ENCODE measurements at places on chromosomes 1 and 21.

DNA sequence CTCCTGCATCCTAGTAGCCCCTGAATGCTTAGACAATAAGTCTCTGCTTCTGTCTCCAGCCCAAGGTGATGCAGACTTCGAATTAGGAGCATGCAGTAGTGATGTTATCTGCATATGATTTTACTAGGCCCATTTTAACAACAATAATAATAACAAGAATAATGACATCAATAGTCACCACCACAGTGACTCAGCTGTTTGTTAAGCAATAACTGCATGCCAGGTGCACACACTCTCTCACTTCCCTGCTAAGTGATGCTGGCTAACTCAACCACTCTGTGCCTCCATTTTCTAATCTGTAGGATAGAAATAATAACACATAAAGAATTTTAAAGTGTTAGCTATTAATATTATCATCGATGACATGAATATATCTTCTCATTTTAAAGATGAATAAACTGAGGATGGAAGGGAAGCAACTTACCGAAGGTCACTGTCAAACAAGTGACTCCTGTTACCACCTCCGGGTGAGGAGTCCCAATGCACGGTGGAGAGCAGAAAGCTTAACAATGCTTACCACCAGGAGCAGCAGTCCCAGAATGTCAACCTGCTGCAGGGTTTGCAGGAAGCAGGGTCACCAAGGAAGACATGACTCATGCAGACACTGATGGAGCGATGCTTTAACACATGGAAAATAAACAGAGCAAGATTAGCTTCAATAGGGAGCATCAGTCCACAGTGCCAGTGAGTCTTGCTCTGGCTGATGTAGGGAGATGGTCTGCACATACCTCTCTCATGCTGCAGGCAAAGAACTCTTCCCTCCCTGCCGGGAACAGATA lies 290.2 kb downstream of the SPATA17 start:
- DNase-seq = no peak

- DNase-seq = no peak
Measured at GRCh38 chr1:8281843-8282509, 35.9 kb upstream of the SLC45A1 start.

DNA sequence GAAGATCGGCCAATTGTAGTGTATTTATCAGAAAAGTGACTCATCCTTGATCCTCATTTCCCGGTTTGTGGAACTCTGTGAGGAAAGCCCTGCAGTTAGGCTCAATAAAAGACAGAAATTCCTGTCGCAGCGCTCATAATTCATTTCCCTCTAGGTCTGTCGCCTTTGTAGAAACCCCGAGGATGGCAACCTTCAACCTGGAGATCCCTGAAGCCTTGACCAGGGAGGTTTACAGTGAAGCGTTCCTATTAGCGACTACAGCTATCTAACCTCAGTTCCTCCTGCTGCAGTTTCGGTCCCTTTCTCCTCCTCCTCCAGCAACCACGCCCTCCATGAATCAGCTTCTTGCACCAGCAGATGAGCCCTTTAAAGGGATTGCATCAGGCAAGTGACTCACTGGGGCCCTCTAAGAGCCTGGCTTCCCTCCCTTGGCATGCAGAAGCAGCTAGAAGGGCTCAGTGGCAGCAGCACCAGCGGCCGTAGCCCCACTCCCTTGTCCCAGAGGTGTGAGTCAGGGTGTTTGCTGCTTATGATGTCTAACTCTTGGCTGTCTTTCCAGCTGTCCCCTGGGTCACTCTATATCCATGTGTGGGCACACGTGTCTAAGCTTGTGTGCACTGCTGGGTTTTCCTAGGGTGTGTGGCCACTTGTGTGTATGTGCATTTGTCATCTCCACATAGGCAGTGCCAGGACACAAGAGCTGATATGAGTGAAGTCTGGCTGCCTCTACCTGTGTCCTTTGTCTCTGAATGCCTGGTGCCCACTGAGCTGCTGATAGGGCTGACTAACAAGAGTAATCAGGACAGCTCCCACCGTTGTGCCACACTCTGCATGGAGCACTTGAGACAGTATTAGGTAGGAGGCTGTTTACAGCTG lies 779 bp upstream of the STK40 start:
- peak; percentile 79 for DNase-seq

DNA sequence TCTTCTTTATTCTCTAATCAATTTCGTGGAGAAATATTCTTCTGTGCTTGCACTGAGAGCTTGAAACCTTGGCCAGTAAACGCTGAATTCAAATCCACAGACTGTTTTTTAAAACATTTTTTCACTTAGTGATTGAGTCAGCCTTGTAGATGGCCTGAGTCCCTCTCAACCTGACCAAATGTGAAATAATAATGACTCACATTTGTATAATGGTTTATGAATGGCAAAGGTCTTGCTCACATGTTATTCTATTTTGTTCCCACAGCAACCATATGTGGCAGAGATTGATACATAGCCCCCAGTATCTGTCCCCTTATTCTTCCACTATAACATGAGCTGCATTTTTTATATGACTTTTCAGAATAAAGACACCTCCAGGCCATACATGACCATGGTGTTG lies 47.8 kb upstream of the CCDC190 start:
- no peak for DNase-seq

DNA sequence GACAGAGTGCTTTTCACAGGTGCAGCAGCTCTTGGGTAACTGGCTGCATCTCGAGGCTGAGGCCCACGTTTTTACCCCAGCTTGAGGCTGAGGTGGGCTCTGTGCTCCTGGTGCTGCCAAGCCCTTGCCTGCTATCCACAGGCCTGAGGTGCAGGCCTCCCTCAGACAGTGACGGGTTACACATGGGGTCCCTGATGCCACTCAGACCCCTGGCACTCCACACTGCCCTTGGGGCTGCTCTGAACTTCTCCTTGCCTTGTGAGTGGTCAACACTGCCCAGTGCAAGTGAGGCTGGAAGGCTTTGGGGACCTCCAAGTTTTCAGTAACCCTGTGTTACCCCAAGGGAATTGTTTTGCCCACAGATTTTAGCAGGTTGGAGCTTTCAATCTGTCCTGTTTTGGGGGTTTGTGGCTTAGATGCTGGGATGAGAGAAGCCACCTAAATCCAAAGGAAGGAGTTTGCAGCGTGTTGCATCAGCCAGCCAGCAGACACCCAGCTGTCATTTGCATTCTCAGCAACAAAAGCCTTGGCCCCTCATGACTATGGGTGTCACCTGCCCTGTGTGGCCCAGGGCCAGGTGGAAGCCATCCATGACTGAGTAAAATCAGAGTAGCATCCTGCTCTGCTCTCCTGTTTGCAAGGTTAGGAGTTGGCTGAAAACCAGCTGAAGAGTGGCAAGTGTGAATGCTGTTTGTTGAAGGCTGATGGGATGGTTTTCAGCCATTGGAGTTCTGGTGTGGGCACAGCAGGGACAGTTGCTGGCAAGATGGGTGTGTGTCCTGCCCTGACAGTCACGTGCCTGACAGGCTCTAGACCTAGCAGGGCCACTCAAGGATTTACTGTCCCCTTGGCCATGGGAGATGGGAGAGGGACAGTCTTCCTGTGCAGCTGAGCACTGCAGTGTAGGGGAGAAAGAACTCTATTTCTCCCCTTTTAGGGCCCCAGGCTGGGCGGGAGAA lies 3.2 kb downstream of the RNF187 start:
- no peak for DNase-seq

GRCh38 chr21:15006594-15007230 lies 58.1 kb downstream of the NRIP1 start:
- DNase-seq = no peak

DNA sequence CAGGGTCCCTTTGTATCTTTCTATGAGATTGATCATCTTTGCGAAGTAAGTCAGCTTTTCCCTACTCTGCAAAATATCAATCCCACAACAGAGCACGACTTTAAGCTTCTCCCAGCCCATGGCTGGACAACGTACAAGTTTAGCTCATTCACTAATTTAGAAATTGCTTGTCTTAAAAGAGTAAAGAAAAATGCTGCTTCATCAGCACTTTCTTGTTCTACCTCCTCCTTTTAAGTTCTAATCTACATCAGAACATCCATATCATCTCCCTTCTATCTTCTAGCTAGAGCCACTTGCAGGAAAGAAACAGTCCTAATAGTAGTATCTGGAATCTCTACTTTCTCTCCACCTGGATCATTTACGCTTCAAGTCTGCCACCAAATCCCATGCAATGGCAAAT lies 441.2 kb upstream of the ESRRG start:
- no peak for DNase-seq

- no peak for DNase-seq
Measured at GRCh38 chr1:156898161-156898566, 4.6 kb downstream of the PEAR1 start.

DNA sequence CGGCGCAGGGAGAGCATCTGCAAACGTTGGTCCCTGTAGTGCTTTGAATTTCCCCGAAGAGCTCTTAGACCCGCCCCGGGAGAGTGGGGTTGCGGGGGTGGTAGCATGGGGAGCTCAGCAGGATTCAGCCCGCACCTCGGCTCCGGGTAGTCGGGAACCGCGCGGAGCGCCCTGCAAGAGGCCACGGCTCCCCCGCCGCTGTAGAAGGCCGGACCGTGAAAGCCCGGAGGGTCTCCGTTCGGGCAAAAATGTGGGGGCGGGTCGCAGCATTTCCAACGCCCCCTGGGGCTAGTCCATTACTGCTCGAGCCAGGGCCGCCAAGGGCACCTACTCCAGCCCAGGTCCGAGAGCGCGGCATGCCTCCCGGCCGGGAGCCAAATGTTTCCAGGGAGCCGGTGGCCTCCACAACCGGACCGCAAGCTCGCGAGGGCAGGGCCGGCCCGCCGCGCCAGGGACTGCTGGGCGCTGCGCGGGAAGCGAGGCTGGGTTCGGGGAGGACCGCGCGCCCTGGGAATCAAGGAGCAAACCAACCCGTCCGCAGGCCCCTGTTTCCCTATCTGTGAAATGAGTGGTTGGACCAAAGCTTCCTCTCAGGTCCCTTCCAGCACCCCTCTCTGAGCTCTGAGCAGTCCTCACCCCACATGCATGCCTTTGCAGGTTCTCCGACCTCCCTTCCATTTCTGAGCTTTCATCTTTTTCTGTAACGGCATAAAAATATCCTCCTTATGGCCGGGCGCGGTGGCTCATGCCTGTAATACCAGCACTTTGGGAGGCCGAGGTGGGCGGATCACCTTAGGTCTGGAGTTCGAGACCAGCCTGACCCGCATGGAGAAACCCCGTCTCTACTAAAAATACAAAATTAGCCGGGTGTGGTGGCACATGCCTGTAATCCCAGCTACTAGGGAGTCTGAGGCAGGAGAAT lies 775 bp upstream of the TMEM63A start:
- DNase-seq = no peak

- DNase-seq = no peak
Measured at GRCh38 chr1:208078752-208079151, 165.4 kb downstream of the PLXNA2 start.

- DNase-seq = no peak
Measured at GRCh38 chr1:63902844-63903589, 129.2 kb downstream of the ROR1 start.

- no peak for DNase-seq
Measured at GRCh38 chr21:21246007-21246406, 247.8 kb downstream of the NCAM2 start.

- DNase-seq = no peak
Measured at GRCh38 chr1:67601955-67602354, 83.0 kb upstream of the GADD45A start.

- peak; percentile 73 for DNase-seq
Measured at GRCh38 chr1:62316135-62316534, 3.1 kb downstream of the KANK4 start.

- DNase-seq = no peak
Measured at GRCh38 chr1:119869995-119870394, 26.3 kb downstream of the ADAM30 start.

- no peak for DNase-seq
Measured at GRCh38 chr1:12467570-12468286, 150.3 kb downstream of the DHRS3 start.

GRCh38 chr1:233897325-233898162 lies 6.9 kb upstream of the SLC35F3 start:
- no peak for DNase-seq

DNA sequence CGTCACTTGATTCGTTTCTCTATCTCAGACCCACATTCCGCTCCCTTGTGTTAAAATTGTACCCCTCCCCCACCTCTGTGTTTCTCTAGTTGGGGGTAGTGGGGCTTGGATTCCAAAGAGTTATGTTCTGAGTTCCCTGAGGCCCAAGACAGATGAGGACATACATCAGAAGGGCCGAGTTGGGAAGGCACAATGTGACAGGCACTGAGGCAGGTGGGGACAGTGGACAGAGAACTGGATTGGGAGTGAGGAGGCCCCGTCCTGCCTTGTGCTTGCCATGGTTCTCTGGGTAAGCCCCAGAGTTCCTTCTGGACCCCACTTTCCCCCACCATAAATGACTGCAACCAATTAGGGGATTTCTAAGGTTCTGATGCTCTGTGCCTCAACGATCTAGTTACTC lies 80.5 kb upstream of the ETV3 start:
- DNase-seq = no peak

- DNase-seq = peak; percentile 81
Measured at GRCh38 chr21:16533692-16534407, 804.1 kb downstream of the USP25 start.

DNA sequence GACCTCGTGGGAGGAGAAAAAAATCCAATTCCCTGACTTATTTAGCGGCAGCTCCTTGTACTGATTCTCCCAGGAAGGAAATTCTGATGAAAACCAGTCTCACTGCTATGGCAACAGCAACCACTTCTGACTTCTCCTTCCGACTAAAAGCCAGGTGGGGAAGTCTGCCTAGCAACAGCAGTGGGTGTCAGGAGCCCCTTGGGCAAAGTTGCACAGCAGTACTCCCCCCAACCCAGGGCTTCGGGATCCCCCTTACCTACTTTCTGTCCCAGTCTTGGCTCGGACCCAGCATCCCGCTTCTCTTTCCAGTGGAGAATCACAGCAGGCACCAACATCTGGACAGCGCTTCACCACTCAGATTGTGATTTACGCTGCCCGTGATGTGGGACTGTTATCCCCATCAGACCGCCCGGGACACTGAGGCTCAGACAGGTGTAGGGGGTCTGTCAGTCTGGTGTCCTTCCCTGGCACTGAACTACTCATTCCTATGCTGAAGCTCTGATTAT lies 24.6 kb downstream of the NKAIN1 start:
- DNase-seq = no peak
